ENCODE measurements at places on chromosomes 16 and 17. TPM values are rescaled to one million over a fixed set of nuclear protein-coding genes. Genes with fewer than 3 reads are reported as not detected.

The CA4 gene
- not detected for total RNA-seq

The MSLN gene
- total RNA-seq: not detected

The CCL14 gene
- not detected for total RNA-seq

The TGFB1I1 gene
- 11.6 TPM for total RNA-seq

The MT3 gene
- not detected for total RNA-seq

The SLC12A3 gene
- not detected for total RNA-seq

All from bronchial smooth muscle cell (primary cell).